ENCODE measurements at places on chromosomes 13 and 19.

DNA sequence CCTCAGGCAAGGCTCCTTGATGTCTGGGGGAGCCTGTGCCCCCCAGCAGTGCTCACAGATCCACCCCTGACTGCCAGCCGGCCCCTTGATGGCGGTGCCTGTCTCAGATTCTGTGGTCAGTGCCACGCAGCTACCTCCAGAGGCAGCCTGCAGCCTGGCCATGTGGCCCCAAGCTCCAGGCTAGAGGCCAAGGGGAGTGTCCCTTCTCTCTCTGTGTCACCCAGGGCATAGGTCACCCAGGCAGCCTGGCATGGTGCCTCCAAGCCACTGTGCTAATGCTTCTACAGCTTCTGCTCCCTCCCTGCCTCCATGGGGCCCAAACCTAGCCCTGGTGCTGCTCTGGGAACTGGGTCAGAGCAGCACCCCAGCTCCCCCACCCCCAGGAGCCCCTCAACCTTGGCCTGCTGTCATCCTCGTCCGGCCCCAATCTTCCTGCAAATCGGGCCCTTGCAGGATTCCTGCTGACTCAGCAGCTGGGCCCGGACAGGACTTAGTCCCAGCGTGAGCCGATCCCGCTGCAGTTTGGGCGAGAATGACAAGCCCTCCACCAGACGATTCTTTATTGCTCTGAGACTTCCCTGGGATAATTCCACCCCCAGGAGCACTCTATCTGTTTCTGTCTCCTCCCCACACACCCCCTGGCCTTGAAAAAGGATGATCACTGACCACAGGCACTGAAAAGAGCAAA, 2.8 kb upstream of the ARL11 start:
- DNase-seq: no peak

DNA sequence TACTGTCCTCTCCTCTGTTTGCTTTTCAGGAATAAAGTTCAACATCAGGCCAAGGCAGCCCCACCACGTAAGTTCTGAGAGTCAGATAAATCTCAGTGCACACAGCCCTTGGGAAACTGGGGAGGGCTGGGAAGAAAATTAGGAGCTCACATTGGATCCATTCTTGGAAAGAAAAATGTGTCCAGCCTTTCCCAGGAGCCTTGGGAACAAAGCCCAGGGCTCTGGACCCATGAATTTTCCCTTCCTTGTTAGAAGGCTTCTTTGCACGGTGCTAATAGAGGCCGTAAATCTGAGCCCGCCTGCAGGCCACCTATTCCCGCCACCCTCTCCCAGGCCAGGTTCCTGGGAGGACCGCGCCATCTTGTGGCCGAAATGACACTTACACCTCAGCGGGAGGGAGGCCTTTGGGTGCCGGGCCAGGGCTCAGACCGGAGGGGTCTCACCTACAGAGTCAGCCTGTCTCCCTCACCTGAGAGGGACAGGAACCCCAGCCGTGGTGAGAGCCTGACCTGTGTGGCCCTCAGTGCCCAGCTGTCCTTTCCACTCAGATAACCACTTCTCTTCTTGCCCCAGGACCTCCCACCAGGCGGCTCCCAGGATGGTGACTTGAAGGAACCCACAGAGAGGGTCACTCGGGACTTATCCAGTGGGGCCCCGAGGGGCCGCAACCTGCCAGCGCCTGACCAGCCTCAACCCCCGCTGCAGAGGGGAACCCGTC, 25.1 kb upstream of the KCTD15 start:
- no peak for DNase-seq

GRCh38 chr13:36332986-36333385, 13.2 kb downstream of the SPART start:
- no peak for DNase-seq

DNA sequence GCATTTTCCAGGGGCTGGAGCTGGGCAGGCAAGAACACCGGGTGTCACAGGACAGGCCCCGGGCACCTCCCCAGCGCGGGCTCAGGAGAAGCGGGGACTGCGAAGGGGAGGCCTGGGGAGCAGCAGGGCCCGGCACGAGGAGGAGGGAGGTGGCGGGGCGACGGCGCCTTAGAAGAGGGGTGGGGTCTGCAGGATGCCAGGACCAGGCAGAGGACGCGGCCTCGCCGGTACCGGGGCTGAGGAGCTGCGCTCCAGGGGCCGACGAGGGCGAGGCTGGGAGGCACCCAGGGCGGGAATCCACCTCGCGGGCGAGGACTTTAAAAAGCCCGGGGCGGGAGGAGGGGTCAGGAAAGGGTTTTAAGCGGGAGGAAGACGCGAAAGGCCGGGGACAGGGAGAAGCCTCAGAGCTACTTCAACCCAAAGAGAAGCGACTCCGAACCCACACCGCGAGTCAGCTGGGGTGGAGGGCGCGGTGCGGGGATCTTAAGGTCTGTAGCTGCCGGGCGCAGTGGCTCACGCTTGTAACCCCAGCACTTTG, 665 bp downstream of the ZNF347 start:
- no peak for DNase-seq

- no peak for DNase-seq
These were observed 807 bp downstream of the MISP3 start for GRCh38 chr19:14073261-14073924.

- DNase-seq: no peak
These were observed 9.0 kb downstream of the LPAR6 start for GRCh38 chr13:48403913-48404312.
